Stromal cell of bone marrow (primary cell): ENCODE measurements at places on chromosomes 6 and 20.

DNA sequence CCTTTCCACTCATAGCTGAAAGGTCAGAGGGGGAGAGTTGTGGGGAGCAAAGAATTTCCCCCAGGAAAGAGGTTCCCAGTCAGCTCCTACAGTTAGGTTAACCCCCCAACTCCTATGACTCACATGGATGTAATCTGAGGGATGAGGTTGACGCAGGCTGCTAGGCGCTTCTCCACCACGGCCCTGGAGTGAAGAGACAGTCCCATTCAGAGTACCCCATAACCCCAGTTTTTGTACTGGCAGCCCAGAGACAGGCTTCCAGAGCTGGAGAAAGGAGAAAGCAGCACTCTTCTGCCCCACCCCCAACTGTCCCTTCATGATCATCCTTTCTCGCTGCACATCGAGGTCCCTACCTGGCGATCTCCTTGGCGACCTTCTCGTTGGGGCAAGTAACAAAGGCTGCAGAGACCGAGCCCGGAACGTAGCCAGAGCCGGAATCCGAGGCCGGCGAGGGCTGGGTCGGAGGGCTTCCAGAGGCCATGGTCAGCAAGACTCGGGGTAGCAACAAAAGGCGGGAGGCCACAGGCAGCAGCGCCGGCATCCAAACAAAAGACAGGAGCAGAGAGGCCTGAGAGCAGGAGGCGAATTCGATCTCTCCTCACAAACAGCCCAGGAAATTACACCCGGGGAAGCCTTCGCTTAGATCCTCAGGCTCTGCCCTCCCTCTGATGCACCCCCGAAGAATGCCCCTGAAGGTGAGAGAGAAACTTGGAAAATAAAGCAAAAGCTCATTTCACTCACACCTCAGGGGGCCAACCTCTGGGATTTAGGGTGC, 592 bp downstream of the CUTA start:
- peak; percentile 69 for DNase-seq

- DNase-seq, result no peak
Observed at GRCh38 chr6:152375197-152375596, 262.0 kb downstream of the SYNE1 start.

DNA sequence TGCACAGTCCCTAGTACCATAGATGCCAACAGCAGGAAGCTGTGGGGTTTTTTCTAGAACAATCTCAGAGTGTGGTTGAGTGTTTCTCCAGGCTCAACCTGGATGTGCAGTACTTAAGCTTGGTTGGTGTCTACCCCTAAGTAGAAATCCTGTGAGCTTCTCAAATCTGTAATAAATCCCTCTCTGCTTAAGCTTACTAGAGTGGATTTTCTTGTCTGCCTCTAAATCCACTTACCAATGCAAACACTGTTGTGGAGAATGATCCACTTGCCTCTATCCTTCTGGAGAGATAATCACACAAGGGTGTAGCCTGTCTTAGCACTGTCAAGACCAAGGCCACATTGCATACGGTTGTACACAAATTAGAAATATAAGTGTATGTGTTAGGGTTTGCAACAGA, 43.3 kb upstream of the CLIC5 start:
- no peak for DNase-seq

- no peak for DNase-seq
Observed at GRCh38 chr20:50191544-50192363, 1.1 kb downstream of the CEBPB start.

- peak; percentile 38 for DNase-seq
Observed at GRCh38 chr6:138307816-138308730, 69.6 kb upstream of the SMIM28 start.

DNA sequence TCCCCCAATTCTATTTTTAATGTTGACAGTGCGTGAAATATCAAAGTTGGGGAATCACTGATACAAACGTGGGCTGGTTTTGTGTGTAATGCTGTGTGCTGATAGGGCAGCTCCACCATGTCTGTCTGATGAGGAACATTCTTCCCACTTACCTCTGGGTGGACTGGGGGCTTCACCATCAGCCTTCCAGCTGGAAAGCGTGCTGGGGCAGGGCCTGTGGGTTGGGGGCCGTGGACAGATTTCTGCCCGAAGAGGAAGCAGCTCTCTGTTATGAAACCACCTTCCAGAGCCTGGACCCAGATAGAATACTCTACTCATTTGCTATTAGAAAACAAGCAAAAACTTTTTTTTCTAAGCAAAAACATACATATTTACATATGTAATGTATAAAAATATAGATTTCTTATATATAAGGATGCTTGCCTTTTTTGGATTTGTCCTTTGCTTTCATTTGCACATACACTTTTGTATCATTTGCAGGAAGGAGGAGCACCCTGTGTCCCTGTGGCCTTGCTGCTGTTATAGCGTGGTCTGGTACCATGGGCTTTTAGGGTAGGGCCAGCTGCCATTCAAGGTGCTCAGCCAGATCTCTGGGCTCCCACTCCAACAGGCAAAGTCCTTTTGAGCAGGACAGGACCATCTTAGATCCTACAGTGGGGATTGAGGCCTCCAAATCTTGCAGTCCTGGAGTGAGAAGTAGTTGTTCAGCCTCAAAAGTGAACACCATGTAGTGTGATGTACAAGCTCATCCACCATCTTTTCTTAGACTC, 48.1 kb downstream of the DUSP22 start:
- no peak for DNase-seq

DNA sequence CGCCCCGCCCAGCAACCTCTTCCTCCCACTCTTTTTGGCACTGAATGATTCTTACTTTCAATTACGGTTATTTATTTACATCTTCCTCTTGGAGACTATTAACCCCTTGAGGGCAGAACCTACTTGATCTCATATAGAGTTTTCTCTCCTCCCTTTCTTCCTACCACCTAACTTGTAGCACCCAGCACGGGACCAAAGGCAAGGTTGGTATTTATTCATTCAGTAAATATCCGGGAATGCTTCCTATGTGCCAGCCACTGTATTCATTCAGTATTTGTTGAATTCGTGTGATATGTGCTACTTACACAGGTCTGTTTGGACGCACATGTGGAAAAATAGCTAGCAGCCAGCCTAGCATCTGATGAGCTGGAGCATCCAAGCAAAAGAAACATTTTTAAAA, 1.3 kb upstream of the CNKSR3 start:
- no peak for DNase-seq

DNA sequence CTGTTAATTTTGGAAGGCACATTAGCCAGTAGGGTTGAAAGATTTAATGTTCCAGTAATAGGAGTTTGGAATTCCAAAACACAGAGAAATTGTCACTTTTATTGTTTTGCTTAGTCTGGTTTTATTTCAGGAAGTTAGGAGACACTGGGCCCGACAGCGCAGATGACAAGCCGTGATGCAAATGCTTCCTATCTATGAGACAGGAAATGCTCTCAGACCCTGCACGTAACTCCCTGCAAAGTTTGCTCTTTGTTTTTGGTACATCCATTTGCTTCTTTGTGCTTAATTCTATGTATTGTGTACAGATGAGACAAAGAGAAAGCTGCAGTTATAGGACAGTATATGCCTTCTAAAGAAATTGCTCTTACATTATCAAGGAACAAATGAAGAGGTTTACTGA, 201.6 kb upstream of the SGK1 start:
- no peak for DNase-seq

DNA sequence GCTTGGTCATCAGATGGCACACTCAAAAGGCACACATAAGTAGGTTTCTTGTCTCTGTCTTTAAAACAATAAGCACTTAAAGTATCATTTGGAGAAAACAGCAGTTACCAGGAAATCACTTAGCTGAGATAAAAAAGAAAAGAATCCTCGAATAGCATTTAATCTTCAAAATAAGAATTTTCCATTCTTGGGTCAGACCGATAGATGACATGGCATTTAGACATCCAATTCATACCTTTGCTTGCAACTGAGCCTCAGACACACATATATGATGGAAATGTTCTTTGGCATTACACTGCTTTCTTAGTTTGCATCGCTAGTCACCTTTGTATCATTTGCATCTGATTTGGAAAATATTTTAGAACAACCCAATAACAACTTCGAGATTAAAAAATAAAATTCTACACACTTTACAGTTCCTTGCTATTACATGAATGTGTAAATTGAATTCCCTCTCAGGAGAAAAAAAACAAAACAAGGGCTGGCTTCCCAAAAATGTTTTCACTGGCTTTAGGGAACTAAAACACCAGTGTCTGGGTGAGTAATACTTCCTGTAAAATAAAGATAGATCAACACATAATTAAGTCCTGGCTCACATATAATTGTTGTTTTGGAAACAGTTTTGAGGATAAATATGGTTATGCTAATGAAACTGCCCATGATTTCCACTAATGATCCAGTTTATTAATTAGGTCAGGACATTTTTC, 1.3 kb upstream of the RNF217 start:
- DNase-seq, result no peak

DNA sequence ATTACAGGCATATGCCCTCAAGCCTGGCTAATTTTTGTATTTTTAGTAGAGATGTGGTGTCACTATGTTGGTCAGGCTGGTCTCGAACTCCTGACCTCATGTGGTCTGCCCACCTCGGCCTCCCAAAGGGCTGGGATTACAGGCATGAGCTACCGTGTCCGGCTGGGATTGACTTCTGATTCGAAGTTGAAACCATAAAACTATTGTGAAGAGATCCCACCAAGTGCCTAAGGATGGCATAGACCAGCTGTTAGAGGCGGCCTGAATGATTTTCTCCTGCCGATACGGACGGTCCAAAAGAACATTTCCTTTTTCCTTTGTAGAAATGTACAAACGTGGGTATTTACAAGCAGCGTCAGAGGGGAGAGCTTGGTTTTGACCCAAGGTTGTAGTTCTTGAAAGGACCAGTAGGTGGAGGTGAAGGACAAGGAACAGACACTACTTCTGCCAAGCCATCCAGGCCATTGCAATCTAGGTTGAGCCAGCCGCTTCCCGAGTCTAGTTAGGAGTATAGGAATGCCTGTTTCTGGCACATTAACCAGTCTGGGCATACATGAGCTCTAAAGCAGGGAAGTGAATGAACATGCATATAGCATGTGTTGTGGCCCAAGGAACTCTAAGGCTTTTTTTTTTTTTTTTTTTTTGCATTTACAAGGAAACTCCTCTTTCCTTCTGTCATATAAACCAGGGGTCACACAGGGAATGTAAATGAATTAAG, 29.0 kb downstream of the MOCS3 start:
- peak; percentile 77 for DNase-seq

DNA sequence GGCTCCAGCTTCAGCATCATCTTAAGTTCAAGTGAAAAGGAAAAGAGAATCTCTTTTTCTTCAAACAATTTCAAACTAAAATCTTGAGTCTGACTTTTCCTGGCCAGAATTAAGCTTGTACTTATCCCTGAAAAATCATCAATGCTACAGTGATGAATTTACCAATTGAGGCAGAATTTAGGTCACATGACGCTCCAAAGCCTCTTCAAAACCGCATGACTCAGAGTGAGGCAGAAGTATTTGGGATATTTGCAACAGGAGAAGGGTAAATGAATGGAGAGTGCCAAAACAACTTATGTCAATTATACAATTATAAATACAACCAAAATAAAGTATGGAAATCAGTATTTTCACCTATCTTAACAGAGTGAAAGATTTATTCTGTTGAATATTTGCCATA, 515.5 kb downstream of the COL12A1 start:
- no peak for DNase-seq

- DNase-seq, result no peak
Observed at GRCh38 chr20:16671753-16672152, 58.1 kb upstream of the SNRPB2 start.
